Aorta (tissue), 5 donors: ENCODE measurements at places on chromosomes 7 and 10. TPM values are rescaled to one million over a fixed set of nuclear protein-coding genes. Genes with fewer than 3 reads are reported as not detected.

PDLIM1 gene
- 273 TPM for total RNA-seq

TPK1 gene
- total RNA-seq, result 11.5 TPM

SNX13 gene
- 44.9 TPM for total RNA-seq

HUS1 gene
- total RNA-seq, result 28.2 TPM

FRA10AC1 gene
- total RNA-seq, result 24.8 TPM

UTF1 gene
- total RNA-seq, result not detected

DDC gene
- total RNA-seq, result not detected

NEUROD6 gene
- not detected for total RNA-seq

SLC13A1 gene
- total RNA-seq, result not detected

OR2A12 gene
- not detected for total RNA-seq

- H3K36me3 ChIP-seq, result no peaks in the 10 kb centered on the region
- no peak overlapping the region for H3K4me3 ChIP-seq
- DNase-seq, result no peak
- no peaks in the 10 kb centered on the region for H3K4me1 ChIP-seq
These were observed 34.1 kb upstream of the MKI67 start for GRCh38 chr10:128160297-128160711.

GRCh38 chr10:72649291-72649690 lies 23.4 kb upstream of the MICU1 start:
- no peak overlapping the region for H3K4me3 ChIP-seq
- no peaks in the 10 kb centered on the region for H3K36me3 ChIP-seq
- H3K27me3 ChIP-seq, result no peaks in the 10 kb centered on the region
- no peak for DNase-seq

- H3K27ac ChIP-seq, result no peak overlapping the region
- H3K36me3 ChIP-seq, result no peaks in the 10 kb centered on the region
- no peak for DNase-seq
- no peaks in the 10 kb centered on the region for H3K27me3 ChIP-seq
- H3K4me3 ChIP-seq, result no peak overlapping the region
- no peaks in the 10 kb centered on the region for H3K4me1 ChIP-seq
These were observed 226.4 kb downstream of the AGMO start for GRCh38 chr7:15335390-15335789.

DNA sequence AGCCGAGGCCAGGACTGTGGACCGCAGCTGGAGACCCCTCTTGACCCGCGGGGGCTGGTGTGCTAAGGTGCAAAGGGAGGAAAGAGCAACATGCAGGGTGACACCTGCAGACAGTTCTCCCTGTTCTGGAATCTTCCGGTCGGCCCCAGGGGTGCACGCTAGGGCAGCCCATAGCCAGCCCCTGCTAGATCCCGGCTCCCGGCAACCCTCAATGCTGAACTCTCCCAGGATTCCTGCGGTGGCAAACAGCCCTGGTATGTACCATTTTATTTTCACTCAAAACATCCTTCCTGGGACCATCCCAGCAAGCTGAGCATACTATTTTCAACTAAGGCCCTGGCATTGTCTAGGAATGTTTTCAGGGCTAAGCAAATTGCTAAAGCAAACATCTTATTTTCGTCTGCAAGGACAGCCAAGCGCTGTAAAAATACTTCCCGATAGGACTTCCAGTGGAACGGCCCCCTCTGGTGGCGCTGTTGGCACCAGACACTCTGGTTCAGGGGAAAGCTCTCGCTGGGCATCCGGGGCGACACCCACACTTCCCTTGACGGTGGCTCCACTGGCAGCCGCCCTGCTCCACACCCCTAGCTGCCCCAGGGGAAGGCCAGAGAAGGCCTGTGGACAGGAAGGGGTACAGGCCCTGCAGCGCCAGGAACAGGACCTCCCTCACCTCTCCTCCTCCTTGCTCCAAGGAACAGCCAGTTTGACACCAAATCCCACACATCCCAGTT lies 99.4 kb downstream of the CTBP2 start:
- no peaks in the 10 kb centered on the region for H3K27me3 ChIP-seq
- peak overlapping the region; percentile 78 for H3K27ac ChIP-seq
- H3K4me1 ChIP-seq, result peaks cover 5% of the 10 kb centered on the region
- DNase-seq, result peak; percentile 94

- H3K27me3 ChIP-seq, result no peaks in the 10 kb centered on the region
- H3K4me3 ChIP-seq, result no peak overlapping the region
- H3K4me1 ChIP-seq, result no peaks in the 10 kb centered on the region
- H3K36me3 ChIP-seq, result no peaks in the 10 kb centered on the region
These were observed 654.8 kb downstream of the LRMDA start for GRCh38 chr10:76086170-76086760.

- DNase-seq, result peak; percentile 72
- no peaks in the 10 kb centered on the region for H3K36me3 ChIP-seq
- H3K4me3 ChIP-seq, result peak overlapping the region; percentile 28
- no peaks in the 10 kb centered on the region for H3K27me3 ChIP-seq
- H3K27ac ChIP-seq, result no peak overlapping the region
- H3K4me1 ChIP-seq, result no peaks in the 10 kb centered on the region
These were observed 57.7 kb upstream of the DNAJB6 start for GRCh38 chr7:157278791-157279724.

DNA sequence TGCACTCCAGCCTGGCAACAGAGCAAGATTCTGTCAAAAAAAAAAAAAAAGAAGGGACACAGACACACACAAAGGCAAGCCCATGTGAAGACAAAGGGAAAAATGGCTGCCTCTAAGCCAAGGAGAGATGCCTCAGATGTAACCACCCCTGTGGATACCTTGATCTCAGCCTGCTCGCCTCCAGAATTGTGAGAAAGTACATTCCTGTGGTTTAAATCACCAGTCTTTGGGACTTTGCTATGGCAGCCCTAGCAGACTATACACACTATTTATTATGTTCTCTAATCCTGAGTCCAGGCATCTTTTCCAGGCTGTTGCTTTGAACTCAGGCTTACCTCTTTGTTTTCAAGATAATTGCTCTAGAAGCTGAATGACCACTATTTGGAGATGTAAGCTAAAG lies 494.3 kb downstream of the GALNT17 start:
- H3K36me3 ChIP-seq, result no peaks in the 10 kb centered on the region
- H3K27me3 ChIP-seq, result no peaks in the 10 kb centered on the region
- no peaks in the 10 kb centered on the region for H3K4me1 ChIP-seq
- DNase-seq, result no peak
- H3K27ac ChIP-seq, result no peak overlapping the region

GRCh38 chr10:74335501-74335900 lies 184.5 kb downstream of the ADK start:
- no peak overlapping the region for H3K27ac ChIP-seq
- no peak overlapping the region for H3K4me3 ChIP-seq
- no peak for DNase-seq
- no peaks in the 10 kb centered on the region for H3K27me3 ChIP-seq
- H3K4me1 ChIP-seq, result no peaks in the 10 kb centered on the region
- no peaks in the 10 kb centered on the region for H3K36me3 ChIP-seq

DNA sequence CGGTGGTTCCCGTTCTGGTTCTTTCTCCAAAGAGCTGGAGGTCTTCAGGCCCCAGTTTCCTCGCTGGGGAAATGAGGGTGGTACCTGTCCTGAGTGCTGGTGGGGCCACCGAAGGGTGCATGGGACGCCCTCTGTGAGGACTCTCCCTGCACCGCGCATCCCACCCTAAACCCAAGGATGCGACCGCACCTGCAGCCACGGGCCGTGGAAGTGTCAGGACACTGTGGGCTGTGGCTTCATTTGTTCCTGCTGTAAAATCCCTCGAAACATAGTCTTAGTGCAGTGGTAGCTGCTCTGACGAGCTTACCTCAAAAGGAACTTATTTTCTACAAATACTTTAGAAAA lies 84.1 kb downstream of the NKX6-2 start:
- no peaks in the 10 kb centered on the region for H3K27me3 ChIP-seq
- peaks cover 2% of the 10 kb centered on the region for H3K36me3 ChIP-seq
- no peaks in the 10 kb centered on the region for H3K4me1 ChIP-seq
- no peak for DNase-seq
- no peak overlapping the region for H3K4me3 ChIP-seq

- H3K4me1 ChIP-seq, result no peaks in the 10 kb centered on the region
- no peaks in the 10 kb centered on the region for H3K27me3 ChIP-seq
- no peak overlapping the region for H3K27ac ChIP-seq
- no peaks in the 10 kb centered on the region for H3K36me3 ChIP-seq
- no peak overlapping the region for H3K4me3 ChIP-seq
These were observed 247.1 kb downstream of the COBL start for GRCh38 chr7:51069411-51070083.

- no peak overlapping the region for H3K4me3 ChIP-seq
- no peak overlapping the region for H3K27ac ChIP-seq
- H3K27me3 ChIP-seq, result no peaks in the 10 kb centered on the region
These were observed 222.3 kb downstream of the SFMBT2 start for GRCh38 chr10:7188456-7189050.

DNA sequence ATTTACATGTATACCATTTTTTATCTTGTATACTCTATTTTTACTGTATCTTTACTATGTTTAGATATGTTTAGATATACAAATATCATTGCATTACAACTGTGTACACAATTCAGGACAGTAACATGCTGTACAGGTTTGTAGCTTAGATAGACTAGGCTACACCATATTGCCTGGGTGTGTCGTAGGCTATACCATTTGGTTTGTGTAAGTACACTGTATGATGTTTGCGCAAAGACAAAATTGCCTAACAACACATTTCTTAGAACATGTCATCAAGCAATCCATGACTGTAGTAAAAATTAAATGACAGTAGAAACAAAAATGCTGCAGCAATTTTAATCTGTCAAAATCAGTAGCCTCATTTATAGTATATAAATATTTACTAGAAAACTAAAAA lies 812.2 kb downstream of the GRM8 start:
- no peak for DNase-seq
- no peaks in the 10 kb centered on the region for H3K27me3 ChIP-seq
- H3K36me3 ChIP-seq, result no peaks in the 10 kb centered on the region
- H3K4me3 ChIP-seq, result no peak overlapping the region
- no peak overlapping the region for H3K27ac ChIP-seq

DNA sequence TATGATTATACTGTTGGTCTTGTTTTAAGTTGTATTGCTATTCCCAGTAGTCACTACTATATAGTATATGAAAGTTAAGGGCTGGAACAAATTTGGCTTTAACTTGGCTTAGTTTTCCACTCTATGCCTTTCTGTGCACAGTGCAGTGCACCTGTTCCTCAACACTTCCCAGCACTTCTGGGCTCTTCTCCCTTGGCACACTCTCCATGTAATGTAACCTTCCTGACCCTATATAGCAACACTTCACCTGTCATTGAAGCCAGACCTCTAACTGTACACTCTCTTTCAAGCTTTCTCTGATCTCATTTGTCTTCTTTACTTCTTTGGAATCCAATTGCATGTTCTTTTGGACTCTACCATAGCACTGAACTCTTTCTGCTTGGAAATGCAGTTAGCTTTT lies 83.9 kb upstream of the SMIM30 start:
- H3K4me3 ChIP-seq, result no peak overlapping the region
- no peaks in the 10 kb centered on the region for H3K36me3 ChIP-seq
- no peaks in the 10 kb centered on the region for H3K27me3 ChIP-seq

DNA sequence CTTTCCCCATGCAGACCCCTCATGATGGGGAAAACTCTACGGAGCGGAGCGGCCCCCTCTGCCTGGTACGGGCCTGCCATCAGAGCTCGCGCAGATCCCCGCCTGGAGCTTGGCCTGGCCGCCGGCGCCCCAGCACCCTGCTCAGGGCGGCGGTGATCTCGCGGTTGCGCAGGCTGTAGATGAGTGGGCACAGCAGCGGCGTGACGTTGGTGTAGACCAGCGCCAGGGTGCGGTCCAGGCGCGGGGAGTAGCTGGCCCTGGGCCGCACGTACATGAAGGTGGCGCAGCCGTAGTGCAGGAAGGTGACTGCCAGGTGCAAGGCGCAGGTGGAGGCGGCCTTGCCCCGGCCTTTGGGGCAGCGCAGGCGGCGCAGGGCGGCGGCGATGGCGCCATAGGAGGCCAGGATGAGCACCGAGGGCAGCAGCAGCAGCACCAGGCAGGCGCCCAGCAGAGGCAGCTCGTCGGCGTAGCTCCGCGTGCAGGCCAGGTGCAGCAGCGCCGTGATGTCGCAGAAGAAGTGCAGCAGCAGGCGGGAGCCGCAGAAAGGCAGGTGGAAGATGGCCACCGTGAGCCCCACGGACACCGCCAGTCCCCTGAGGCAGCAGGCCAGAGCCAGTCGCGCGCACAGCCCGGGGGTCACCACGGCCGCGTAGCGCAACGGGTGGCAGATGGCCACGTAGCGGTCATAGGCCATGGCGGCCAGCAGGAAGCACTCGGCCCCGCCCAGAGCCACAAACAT lies 33.4 kb downstream of the TAS2R41 start:
- H3K27ac ChIP-seq, result no peak overlapping the region
- no peak for DNase-seq
- H3K27me3 ChIP-seq, result no peaks in the 10 kb centered on the region
- H3K4me3 ChIP-seq, result no peak overlapping the region
- no peaks in the 10 kb centered on the region for H3K4me1 ChIP-seq
